ENCODE measurements at places on chromosomes 4 and X.

DNA sequence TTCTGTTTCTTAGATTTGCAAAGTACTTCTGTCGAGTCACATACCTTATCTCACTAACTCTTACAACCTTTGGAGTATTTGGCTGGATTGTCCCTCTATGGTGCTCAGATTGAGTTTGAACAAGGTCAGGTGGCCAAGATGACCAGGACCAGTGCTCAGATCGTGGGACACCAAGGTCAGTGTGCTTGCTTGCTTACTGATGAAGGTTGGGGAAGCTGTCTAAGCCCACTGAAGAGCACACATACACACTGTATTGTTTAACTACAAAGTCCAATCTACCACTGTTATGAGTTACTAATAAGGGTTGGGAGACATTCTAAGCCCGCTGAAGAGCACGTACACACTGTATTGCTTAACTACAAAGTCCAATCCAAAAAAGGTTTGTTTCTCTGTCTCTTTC, 53.7 kb downstream of the TAB3 start:
- no peak for DNase-seq

DNA sequence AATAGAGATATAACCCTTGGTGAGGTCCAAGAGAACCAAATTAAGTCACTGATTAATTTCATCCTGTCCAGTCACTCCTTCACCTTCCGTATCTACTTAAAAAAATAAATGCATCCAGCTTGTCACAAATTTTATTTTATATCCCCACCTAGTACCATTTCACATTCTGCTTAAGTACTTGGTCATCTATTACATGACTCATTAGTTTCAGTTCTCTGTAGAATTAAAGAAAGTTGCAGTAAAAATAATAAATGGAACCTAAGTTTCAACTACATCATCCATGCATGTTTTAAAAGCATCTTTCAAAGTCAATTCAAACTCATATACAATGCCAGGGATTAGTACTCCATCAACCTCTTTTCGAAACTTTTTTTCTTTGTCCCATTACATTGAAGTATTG, 130.2 kb downstream of the SH2D1A start:
- DNase-seq = no peak

DNA sequence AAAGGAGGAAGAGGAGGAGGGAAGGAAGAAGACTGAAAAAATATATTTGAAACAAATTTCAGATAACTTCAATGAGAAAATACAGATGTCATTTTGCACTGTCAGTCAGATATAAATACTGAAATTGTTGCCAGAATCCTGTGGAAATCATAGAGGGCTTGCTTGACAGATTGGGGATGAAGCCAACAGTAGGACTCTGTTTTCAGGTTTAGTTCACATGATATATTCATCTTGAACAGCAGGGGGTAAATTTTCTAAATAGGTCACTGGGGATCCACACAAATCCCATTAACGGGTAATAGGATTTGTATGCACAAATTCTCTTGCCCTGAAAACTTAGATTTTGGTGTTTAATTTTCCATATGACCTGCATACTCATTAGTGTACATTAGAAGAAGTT, 103.3 kb upstream of the PCDH18 start:
- no peak for DNase-seq

- no peak for DNase-seq
These were observed 139.1 kb upstream of the ZIC3 start for GRCh38 chrX:137426695-137427425.

- DNase-seq = no peak
These were observed 778.1 kb upstream of the GRID2 start for GRCh38 chr4:91525621-91526020.
